ENCODE measurements at places on chromosomes 7 and 10.
A peak's percentile ranks its signal among the peaks of the same experiment; 100 is the strongest.

GRCh38 chr7:122219253-122219865, 75.3 kb upstream of the AASS start:
- peak; percentile 24 for DNase-seq

DNA sequence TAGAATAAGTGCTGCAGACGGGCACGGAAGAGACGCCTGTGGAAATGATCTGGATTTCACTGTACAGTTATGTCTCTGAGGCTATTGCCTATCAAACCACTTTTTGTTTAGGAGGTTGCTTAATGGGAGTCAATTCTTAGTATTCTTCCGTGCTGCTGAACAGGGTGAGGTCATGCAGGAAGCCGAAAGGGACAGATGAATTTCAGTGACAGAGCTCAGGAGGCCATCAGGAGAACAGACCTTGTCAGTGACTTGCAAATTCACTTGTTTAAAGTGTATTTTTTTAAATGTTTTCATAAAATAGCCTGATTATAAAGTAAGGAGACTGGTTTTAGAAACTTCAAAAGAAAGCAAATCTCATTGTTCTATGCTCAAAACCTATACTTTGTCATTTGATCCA, 58.9 kb downstream of the XRCC2 start:
- peak; percentile 37 for DNase-seq

- no peak for DNase-seq
Observed at GRCh38 chr7:31934551-31934950, 135.7 kb downstream of the PDE1C start.

DNA sequence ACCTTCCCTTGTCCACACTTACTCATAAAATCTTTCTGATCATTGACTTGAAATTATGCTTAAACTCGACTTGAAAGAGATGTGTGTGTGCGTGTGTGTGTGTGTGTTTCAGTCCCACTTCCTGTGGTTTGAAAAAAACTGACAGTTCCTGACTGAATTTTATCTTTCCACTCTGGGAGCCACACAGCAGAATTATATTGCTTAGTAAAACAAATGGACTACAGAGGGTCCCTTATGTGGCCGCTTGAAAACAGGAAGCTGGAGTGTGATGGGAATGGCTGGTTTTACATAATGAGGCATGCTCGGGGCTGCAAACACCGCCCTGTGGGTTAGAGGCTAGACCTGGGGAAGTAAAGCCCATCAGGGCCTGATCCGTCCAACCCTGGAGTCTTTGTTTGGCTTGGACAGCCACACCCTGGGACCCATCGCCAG, 54.8 kb downstream of the LYZL1 start:
- no peak for DNase-seq

- no peak for DNase-seq
Observed at GRCh38 chr7:95473276-95473985, 12.3 kb upstream of the ASB4 start.

DNA sequence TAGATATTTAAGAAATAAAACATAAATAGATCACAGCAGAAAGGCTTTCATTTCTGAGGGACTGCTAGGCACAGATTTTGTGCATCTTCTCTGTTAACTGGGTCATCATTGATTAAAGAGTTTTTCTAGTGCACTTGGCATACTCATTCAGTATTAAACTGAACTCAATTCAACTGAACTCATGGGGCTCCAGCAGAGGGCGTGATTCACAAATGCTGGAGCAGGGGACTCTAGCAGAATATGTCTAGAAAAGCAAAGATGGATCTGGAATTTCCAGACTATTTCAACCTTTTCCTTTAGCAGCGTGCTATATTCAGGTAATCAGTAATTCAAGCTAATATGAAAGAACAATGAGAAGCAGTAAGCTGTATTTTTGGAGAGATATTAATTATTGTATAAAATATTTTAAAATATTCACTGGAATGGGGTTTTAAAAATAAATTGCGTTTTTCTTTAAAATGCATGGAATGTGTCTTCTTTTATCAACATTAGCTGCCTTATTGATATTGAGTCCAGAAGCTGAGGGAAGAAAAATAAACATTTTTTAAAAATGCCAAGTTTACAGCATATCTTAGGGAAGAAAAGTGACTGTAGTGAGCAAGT, 296.8 kb upstream of the CACNA2D1 start:
- peak; percentile 50 for DNase-seq

DNA sequence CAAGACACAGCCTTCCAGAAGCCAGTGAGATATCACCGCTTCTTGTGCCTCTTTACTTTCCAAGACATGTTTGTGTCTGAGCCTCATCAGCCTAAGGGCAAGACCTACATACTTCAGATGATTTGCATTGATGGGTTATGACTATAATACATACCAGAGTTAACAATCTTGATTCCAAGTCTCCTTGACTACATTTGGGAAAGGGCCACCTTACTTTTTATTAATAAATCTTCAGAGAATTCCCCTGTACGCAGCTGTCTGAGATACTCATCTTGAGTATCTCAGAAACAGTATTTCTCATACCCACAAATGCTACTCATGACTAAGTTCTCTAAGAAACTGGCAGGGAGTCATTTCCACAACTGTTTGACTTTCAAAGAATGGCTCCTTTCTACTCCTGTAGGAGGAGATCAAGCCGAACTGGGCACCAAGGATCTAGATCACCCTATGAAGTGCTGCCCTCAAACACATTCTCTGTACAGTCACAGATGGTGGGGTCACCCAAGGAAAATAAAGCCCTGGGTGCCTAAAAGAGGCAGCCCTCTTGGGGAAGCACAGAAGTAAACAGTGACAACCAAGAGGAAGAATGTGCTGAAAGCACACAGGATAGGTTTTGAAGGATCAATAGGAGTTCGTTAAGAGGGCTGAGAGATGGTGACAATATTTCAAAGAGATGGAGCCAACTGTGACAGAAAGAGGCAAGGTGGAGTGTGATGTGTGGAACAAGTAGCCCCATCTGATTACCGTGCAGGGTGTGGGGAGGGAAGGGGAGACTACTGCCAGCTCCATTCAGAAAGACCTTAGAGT, 138.9 kb downstream of the JAZF1 start:
- DNase-seq = peak; percentile 74

GRCh38 chr10:30639946-30640786, 10.6 kb upstream of the LYZL2 start:
- DNase-seq = peak; percentile 65

- DNase-seq = no peak
Observed at GRCh38 chr7:138699661-138700060, 1.5 kb downstream of the SVOPL start.

DNA sequence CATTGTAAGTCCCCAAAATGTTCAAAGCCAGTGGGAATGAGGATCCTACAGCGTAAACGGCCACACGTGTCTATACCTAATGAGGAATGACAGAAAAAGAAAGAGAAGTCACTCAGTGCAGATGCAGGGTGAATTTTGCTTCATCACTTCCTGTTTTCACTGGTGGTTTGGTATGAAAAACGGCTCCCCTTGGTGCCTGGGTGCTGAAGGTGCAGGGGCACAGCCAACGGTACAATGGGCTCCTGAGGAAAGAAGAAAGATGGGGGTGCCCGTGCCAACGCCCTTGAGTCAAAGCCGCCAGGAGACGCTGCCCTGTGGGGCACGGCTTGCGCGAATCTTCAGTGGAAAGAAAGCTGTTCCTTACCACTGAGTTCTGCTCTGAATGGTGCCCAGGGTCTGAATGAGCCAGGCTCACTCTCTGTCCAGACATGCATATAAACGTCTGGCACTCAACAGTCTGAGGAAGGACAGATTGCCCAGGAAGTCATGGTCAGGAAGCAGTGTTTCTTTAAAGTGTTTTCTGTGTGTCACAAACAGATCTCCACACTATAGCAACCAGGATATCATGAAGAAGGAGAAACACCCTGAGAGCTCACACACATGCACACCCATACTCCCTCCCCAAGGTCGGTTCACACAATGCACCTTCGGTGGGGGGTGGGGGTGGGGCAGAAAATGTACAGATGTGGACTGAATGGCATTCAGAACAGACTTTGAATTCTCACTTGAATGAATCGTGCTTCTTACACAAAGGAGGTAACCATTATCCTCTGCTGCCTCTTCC, 105.8 kb downstream of the ELMO1 start:
- no peak for DNase-seq

- no peak for DNase-seq
Observed at GRCh38 chr10:122163174-122164022, 107.7 kb upstream of the BTBD16 start.

- no peak for DNase-seq
Observed at GRCh38 chr10:75928231-75928630, 496.8 kb downstream of the LRMDA start.

DNA sequence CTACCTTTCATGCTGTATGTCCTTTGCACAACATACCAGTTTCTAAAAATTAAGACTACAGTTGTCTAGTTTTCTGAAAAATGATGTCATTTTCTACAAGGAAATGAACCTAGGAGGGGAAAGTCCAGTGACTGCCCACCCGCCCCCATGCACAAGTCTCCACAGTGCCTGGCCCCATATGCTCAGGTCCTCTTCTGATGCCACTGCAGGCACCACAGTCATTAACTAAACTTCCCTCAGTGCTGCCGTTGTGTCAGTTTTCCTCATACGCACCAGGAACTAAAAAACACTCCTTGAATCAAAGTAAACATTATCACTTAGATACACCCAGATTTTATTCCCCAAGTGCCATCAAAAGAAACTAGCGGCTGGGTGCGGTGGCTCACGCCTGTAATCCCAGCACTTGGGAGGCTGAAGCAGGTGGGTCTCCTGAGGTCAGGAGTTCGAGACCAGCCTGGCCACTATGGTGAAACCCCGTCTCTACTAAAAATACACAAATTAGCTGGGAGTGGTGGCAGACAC, 6.9 kb upstream of the TNS3 start:
- no peak for DNase-seq

GRCh38 chr10:45160271-45160670, 155.1 kb downstream of the OR13A1 start:
- no peak for DNase-seq

- no peak for DNase-seq
Observed at GRCh38 chr10:118621304-118621942, 26.0 kb upstream of the PRLHR start.

GRCh38 chr10:112967200-112967599, 17.2 kb downstream of the TCF7L2 start:
- DNase-seq = peak; percentile 60

GRCh38 chr10:8817299-8817698, 762.8 kb downstream of the GATA3 start:
- DNase-seq = no peak

- no peak for DNase-seq
Observed at GRCh38 chr7:44448922-44449583, 41.4 kb downstream of the NUDCD3 start.

DNA sequence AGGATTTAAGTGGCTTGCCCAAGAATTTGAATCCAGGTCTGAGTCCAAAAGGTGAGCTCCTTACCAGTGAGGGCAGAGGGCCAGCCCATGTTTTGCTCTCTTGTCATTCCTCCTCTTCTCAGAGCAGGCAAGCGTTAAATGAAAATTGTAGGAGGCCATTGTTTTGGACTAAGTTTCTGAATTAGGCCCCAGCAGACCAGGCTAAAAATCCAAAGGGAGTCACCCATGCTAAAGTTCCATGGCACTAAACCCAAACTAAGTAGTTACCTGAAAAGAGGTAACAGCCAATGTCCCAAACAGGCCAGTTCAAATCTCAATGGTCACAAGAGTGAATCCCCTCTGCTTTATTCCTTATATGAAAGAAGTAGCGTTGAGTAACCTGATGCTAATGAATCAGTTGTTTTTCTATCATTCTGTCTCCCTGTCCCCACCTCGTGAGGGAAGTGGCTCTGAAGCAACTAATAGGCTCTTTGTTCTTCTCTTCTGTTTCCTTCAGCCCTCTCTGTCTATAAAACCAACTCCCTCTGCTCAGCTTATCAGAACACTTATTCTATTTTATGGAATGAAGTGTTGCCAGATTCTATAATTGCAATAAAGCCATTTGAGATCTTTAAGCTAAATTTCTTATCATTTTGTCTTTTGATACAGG, 17.5 kb upstream of the CDH23 start:
- no peak for DNase-seq

GRCh38 chr10:118118716-118119115, 72.0 kb upstream of the RAB11FIP2 start:
- no peak for DNase-seq

- no peak for DNase-seq
Observed at GRCh38 chr7:120431016-120431415, 158.0 kb downstream of the KCND2 start.

GRCh38 chr10:111439034-111439842, 362.4 kb downstream of the ADRA2A start:
- DNase-seq = no peak

DNA sequence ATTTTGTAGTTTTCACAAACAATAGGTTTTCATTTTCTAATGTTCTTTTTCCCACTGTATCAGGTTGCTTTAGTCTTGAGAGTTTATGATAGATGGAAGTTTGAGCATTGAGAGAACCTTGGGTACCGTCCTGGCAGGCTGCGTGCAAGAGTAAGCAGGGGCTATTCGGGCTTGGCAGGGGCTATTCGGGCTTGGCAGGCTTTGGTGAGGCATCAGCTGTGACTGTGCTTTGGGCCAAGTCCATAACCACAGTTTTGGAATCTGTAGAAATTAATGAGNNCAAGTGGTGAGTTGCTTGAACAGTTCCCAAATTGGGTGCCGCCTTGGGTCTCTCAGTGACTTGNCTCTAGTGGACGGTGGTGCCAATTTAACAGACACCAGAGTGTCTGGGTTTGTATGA, 424.6 kb downstream of the PAXIP1 start:
- no peak for DNase-seq

DNA sequence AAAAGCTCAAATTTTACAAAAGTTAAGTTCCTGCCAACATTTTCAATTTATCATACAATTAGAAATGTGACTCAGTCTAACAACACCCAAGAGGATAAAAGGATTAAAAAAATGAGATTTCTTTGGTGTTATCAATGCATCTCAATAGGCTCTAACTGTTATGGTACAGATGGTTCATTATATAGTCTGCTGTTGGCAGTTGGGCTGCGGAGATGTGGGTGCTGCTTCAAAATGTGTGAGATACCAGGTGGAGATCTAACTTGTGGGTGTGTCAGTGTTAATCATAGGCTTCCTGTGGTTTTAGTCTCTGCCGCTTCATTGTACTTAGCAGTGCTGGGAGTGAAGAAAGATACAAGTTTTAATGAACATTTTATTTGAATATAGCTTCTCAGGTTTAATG, 231.2 kb downstream of the EXOC4 start:
- no peak for DNase-seq

GRCh38 chr7:1696671-1697498, 26.8 kb downstream of the ELFN1 start:
- DNase-seq = no peak

DNA sequence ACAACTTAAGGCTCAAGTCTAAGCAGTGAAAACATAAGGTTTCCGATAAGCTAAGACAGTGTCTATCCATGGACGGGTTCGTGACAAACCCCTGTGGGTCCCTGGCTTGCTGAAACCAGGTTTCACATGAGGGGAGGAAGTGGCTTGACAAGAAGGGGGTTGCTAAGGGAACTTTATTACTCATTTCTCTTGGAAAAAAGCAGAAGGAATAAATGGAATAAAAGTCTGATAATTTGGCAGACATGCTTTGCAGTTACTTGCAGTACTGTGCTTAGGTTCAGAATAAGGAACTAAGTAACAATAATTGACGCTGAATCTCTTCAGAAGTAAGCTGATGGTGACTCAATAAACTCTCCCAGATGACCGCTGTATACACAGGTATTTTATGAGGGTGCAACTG, 34.7 kb downstream of the RBM17 start:
- DNase-seq = no peak

Data from AG08395 (cell line).